Heart right ventricle (tissue), 16 donors: ENCODE measurements at places on chromosomes 4 and X. TPM values are rescaled to one million over a fixed set of nuclear protein-coding genes. Genes with fewer than 3 reads are reported as not detected.

DNA sequence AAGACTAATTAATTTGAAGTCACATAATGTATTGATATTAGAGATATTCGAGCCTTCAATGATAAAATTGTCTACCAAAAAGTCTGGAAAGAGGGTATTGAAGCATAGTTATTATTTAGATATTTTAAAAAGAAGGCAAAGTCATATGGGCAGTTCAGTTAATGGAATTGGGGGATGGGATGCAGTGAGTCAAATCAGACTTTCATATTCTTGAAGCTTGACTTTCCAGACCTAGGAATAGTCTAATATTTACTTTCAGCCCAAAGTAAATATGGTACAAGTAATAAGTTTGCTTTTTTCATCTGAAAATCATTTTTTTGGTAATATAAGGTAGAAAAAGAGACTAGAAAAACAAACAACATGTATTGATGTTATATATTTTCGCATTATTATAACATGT lies 2017.8 kb downstream of the C4orf33 start:
- no peak for DNase-seq

DNA sequence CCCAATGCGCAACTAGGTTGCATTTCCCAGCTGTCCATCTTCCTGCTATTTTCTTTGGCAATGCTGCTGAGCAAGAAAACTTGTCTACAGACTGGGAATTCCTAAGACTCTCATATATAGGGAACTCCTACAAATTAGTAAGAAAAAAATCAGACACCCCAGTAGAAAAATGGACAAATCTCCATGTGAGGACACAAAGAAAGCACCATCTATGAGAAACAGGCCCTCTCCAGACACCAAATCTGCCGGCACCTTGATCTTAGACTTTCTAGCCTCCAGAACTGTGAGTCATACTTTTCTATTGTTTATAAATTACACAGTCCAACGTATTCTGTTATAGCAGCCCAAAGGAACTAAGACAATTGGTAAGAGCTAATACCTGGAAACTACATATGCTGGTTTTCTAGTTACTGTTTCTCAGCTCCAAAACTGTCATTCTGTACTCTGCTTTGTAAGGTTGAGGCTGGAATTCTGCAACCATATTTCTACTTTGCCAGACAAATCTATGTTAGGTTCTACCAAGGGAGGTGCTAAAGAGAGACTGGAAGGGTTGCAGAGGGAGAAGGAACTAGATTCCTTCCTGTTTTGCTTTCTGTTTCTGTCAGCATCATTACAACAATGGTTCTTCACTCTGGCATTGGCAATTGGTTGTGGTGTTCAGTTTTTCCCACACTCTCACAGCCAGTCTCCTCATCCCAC lies 35.7 kb upstream of the FAM241A start:
- no peak for DNase-seq

DNA sequence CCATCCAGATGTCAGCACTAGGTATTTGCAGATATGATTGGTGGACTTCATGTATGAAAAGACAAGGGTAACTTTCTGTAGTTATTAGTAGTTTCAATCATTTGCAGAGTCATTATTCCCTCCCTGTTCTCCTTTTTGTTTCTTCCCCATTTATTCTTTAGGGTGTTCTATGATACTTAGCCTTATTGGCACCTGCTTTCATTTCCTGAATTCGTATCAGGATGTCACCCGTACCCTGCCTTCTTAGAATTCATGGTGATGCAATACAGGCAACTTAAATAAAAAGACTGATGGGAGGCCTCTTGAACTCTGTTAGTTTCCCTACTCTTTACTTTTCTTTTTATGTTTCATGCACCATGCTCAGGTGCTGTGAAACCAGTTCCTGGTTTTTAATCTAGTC lies 24.2 kb downstream of the MAGED1 start:
- no peak for DNase-seq

DNA sequence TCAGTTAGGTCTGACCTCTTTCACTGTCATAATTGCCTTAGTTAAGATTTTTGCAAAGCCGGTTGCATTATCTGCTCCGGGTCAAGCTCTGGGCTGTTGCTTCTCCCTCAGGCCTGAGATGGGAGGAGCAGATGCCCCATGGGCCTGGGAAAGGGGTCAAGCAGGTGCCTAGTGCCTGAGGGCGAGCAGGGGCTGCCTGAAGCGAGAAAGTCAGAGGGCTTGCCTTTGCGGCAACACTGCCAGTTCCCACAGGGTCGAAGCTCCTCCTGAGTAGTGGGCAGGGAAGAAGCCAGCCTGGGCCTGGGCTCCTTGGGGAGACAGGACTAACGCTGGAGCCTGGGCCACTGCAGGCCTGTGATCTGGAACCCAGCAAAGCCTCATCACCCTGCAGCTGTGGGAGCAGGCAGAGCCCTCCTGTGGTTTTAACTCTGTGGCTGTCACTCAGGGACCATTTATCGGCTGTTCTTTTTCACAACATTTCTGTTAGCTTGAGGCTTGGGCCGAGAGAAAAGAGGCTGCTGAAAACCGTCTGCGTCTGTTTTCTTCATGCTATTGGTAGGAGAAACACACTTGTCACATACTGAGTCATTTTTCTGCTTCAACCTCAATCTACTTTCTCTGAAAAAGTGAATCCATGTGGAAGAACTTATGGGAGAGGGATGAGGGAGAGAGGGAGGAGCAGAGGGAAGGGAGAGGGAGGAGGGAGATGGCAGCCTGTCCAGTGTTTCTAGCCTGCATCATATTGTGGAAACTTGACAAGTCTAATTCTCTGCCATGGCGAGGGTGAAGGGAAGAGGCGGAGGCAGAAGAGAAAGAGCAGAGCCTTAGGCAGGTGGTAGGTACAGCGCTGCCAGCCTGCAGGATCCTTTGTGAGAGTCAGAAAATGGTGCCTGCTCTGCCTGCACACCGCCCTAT lies 68.4 kb downstream of the RHOH start:
- DNase-seq: no peak

- no peak for DNase-seq
Measured at GRCh38 chr4:184587701-184588100, 61.5 kb downstream of the CASP3 start.

- DNase-seq: peak; percentile 47
Measured at GRCh38 chrX:24371391-24371972, 11.0 kb downstream of the SUPT20HL1 start.

DNA sequence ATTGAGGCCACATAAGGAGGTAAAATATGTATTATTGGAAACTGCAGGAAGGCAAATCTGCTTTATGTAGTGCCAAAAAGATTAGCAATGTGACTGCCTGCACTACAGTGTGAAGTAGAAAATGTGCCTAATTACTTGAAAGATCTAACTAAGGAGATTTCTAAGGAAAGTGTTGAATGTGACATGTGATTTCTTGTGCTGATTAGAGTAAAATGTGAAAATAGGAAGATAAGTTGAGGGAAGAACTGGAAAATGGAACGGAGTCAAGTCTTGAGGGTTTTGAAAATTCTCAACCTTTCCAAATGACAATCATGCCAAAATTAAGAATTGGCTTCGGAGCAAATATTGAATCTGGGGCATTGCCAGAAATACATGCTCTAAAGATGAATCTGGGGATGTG lies 209.5 kb upstream of the SPOCK3 start:
- DNase-seq: no peak

- DNase-seq: no peak
Measured at GRCh38 chrX:104318330-104319009, 63.7 kb upstream of the ESX1 start.

DNA sequence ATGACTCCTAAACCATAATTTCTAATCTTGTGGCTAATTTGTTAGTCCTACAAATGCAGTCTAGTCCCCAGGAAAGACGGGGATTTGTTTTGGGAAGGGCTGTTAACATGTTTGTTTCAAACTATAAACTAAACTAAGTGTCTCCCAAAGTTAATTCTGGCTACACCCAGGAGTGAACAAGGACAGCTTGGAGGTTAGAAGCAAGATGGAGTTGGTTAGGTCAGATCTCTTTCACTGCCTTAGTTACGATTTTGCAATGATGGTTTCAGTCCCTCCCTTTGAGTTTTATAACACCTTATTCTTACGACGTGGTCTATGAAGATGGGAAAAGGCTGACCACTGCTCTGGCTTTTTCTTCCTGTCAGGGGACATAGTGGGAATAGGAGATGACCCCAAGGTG lies 27.0 kb upstream of the IL2 start:
- no peak for DNase-seq

- peak; percentile 80 for DNase-seq
Measured at GRCh38 chrX:81201671-81202455, at the start of the genes HMGN5 and SH3BGRL. Gene HMGN5, minus strand, starts transcription at chrX:81201913. Its CDS starts 80,364 bp downstream, at chrX:81121549. Gene SH3BGRL, plus strand, starts transcription at chrX:81202102. Its CDS starts 99 bp downstream, at chrX:81202201.

GRCh38 chrX:54090880-54091279 lies 46.6 kb upstream of the PHF8 start:
- no peak for DNase-seq

Gene MSX1
- 4.2 TPM for total RNA-seq

Gene HEPH
- 26.2 TPM for total RNA-seq
